Fibroblast of villous mesenchyme (primary cell): ENCODE measurements at places on chromosomes 11 and 22. TPM values are rescaled to one million over a fixed set of nuclear protein-coding genes. Genes with fewer than 3 reads are reported as not detected.

DNA sequence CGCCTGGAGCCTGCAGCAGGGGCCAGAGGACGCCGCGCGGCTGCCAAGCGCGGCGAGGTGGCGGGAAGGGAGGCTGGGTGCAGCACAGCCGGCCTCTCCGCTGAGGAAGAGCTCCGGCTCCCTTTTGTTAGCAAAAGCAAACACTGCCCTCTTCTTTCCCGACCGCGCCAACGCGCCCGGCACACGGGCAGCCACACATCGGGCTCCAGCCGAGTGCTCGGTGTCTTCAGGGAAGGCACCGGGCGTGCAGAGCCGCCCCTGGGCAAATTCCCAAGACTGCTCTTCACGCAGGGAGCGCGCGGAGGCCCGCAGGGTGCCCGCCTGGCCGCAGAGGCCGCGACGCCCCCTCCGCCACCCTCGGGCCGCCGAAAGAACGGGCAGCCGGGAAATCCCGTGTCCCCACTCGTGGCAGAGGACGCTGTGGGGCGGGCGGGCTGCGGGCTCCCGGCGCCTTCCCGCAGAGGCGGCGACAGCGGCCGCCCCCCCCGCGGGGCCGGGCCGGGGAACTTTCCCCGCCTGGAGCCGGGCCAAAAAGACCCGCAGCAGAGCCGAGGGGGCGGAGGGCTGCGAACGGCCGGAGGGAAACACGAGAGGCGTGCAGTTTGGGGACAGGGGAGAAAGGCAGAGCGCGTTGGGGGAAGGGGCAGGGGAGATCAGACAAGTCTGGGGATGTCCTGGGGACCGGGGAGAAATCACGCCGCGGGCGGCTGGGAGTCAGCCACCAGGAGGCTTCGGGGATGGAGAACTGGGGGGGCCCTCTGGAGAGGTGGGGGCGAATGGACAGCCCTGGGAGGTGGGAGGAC, 931 bp downstream of the CADM1 start:
- peak; percentile 32 for DNase-seq

DNA sequence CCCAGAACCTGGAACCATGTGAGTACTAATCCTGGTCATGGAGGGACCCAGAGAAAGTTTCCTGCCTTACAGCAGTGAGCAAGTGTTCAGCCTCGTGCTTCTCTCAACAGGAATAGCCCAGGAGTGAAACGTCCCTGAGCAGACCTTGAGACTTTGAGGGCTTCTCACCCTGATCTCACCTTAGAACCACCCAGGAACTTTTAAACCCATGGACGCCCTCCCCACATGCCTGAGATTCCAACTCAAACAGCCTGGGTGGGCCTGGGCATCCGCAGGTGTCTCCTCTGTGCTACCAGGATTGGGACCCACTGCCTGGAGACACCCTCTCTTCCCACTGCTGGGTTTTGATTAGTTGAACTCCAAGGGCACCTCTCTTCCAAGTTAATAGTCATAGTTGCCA, 297.2 kb downstream of the NTM start:
- DNase-seq = no peak

DNA sequence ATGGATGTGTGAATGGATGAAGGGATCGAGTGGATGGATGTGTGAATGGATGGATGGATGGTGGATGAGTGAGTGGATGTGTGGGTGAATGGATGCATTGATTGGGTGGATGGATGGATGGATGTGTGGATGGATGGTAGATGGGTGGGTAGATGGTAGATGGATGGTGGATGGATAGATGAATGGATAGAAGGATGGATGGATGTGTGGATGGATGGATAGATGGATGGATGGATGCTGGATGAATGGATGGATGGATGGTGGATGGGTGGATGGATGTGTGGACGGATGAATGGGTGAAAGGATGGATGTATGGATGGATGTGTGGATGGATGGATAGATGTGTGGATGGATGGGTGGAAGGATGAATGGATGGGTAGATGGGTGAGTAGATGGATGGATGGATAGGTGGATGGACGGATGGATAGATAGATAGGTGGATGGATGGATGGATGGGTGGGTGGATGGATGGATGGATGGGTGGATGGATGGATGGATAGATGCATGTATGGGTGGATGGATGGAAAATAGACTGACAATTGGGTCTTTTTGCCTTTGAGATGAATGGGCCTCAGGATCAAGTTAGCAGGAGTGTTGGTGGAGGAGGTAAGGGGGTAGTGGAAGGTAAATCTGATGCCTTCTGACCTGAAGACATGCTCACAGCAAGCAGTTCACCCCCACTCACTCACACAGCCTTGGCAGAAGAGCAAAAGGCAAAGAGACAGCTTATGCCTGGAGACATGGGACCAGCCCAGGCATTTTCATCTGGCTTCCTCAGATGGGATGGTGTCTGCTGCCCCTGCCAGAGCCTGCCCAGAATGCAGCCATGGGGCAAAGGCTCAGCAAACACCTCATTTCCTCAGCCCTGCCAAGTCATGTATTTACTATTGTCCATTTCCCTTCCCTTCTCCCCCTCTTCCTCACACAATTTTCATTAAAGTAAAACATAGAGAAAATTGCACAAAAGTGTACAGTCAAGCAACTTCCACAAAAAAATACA, 8.0 kb upstream of the FADD start:
- no peak for DNase-seq

DNA sequence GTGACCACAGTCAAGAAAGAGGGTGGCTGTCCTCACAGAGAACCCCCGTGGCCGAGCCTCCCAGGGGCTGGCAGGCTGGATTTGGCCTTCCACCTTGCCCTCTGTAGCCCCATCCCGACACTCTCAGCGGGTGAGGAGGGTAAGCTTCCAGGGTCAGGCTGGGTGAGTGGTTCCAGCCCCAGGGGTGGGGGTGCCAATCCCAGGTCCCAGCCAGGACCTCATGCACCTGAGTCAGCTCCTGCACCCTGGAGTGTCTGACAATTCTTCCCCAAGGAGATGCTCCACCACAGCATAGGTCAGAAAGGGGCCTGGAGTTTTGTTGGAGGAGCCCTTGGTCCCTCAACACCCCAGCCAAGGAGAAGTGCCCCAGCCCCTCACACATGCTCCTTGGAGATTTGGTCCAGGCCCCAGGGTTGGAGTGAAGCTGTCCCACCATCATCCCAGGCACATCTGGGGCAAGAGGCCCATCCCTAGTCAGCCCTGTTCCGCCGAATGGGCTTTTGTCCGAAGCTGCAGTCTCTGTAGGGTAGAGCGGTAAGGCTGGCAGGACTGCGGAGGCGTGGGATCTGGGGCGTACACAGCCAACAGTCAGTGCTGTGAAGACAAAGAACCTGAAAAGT, 8.4 kb downstream of the LINC01488 start:
- DNase-seq = no peak

GRCh38 chr11:88275636-88276035, 61.9 kb downstream of the CTSC start:
- DNase-seq = no peak

DNA sequence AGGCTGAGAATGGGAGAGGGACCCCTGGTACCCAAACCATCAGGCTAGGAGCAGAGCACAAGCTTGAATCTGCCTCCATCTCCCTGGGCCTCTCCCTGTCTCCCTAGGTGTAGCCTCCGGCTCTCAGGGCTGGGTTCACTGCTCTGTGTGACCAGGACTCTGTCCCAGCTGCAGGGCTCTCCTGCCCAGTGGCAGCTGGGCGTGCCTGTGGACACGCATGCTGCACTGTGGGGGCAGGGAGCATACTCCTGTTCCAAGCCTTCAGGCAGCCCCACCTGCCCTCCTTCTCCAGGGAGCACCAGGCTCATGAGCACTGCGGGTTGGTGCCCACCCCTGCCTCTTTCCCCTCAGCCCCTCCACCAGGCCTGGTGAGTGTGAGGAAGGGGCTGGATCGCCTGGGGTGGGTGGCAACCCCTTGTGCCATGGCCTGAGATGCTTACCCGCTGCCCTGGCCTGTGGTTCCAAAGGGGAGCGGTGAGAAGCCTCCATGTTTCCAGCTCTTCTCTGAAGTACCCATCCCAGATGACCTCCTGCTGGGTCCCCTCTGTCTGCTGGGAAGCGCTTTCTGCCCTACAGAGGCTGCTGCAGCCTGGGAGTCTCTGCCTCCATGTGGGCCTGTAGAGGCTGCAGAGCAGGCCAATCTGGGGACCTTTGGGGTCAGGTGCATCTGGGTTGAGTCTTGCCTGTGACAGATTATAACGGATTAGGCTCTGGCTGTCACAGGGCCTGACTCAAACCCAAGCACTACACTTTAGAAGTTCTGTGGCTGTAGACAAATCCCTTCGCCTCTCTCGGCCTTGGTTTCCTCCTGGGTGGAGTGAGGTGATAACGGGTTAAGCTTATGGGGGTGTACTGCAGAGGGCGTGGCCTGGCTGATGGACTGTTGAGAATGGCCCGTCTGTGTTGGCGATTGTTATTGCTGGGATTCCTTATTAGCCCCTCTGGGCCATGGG, 43.7 kb downstream of the WNT11 start:
- no peak for DNase-seq

- DNase-seq = peak; percentile 51
Observed at GRCh38 chr22:40524392-40525249, 111.9 kb downstream of the MRTFA start.

DNA sequence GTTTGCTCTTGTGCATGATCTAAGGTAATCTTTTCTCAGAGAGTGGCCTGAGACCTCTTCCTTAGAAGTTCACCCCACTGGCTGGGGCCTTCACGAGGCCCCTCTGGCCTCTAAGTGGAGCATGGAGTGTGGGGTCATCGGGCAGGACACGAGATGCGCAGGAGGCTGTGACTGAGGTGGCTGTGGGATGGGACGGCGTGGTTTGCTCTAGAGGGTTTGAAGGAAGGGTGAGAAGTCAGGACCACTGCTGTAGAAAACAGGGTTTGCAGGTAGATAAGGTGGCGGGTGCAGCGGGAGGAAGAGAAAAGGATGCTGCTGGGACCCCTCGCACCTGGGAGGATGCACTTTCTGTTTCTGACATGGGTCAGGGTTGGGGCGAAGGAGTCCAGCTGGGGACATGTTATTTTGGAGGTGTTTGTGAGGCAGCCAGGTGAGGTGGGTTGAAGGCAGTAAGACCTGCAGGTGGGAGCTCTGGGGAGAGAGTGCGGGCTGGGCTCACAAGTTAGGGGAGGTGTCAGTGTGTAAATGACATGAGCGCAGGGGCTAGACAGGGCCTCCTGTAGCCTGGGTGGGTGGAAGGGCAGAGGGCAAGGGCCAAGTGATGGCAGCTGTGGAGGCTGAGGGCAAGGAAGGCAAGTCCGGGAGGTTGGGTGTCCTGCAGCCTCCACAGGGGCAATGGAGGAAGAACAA, 62.5 kb downstream of the KCNQ1 start:
- no peak for DNase-seq

DNA sequence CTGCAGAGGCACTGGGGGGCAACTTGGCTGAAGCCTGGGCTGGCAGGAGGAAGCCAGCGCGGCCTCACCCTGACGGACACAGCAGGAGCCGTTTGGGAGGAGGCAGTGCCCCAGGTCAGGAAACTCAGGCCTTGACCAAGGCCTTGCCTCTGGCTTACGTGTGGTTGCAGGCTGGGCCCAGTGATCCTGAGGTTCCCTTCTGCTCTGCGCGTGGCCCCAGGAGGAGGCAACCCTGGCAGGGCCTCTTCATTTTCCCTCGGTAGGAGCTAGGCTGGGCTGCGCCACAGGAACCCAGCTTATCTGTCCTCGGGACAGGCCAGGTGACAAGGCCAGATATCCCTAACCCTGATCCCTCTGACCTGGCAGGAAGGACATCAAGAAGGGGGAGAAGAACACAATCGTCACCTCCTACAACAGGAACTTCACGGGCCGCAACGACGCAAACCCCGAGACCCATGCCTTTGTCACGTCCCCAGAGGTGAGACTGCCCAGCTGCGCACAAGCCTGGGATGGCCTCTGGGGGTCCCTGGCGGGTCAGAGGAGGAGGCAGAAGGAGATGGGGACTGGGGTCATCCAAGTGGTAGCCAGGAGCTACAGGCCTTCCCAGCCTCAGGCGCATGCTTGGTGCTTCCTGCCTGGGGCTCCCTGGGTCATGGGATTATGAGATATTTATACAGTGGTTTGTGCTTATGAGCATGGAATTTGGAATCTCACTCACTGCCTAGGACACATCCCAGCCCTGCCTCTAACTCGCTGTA, 20.6 kb downstream of the POLR3H start:
- peak; percentile 95 for DNase-seq

- no peak for DNase-seq
Observed at GRCh38 chr11:131979364-131979763, 608.9 kb downstream of the NTM start.

The UCP2 gene
- total RNA-seq = 2.6 and 6.1 TPM in 2 replicates

GRCh38 chr11:12246989-12247388, 130.4 kb upstream of the PARVA start:
- DNase-seq = no peak

GRCh38 chr11:11288972-11289616, 64.0 kb downstream of the CSNK2A3 start:
- DNase-seq = no peak

DNA sequence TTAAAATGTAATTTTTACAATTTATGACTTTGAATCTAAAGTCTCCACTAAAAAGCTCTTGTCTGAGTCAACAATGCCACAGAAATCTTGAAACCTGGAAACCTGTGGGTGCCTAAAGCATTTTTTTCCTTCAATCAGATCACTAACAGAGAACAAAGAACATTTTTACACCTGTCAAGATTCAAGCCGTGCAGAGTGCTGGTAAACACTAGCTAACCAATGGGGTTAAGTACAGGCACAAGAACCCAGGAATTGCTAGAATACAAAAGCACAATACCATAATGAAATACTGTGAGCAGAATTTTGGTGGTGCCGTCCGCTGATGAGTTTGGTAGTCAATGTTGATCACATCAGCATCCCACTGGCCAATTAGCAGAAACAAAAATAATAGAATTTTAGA, 380.3 kb upstream of the PITPNB start:
- no peak for DNase-seq

DNA sequence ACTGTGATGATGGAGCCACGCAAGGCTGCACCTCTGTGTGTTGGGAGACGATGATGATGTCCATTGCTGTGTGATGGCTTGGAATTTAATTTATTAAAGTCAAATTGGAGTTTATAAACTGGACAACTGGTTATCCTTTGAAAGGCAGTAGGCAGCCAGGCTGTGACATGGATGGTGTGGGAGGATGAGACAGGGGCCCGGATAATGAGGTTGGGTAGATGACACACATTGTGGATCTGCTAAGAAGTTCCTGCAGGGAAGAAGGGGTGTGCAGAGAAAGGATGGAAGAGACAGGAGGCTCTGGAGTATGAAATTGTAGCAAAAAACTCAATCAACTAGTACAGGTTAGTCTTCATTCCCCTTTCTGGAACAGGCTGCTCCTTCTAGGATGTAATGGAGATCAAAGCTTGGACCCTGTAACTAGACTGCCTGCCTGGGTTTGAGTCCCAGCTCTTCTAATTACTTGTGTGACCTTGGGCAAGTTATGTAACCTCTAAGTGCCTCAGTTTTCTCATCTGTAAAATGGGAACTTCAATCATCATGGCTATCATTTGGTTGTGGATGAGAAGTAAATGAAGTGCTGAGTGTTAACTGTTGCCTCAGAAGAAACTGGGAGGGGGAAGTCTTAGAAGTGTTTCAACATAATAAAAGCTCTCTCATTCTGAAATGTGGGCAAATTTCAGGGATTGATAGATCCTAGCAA, 4.2 kb upstream of the HINFP start:
- DNase-seq = no peak

DNA sequence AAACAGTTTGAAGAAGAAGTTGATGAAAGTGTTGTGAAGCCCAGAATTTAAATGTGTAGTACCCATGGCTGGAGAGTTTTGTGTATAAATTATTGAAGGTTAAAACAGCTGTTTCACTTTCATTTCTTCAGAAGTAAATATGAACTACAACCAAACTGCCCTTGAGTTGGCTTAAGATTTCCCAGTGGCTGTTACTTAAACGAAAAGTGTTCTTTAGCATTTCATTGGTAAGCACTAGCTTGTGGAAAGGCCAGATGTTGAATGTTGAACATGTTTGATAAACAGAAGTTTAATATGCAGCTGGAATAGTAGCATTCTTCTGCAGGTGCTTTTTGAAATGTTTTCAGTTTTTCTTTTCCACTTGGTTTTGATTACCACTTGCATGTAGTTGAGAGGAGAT, 83.2 kb upstream of the TNRC6B start:
- DNase-seq = peak; percentile 30
